ENCODE measurements at places on chromosomes 16 and 17.

DNA sequence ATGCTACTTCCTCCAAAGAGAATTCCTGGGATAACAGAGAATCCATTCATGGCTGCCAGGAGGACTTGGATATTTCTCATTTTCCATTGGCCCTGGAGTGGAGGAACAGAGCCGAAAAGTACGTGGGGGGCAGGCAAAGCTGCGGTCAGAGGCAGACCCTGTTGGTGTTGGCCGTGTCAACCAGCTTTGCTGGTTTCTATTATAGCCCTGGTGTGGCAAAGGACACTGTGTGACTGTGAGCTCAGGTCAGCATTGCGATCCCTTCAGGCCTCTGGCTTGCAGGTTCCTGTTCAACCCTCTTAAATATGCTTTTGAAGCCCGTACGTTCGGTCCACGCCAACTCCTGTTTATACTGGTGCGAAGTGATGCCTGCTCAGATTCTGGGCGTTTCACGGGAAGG is 596.2 kb downstream of the MAF start:
- no peak for ATAC-seq

DNA sequence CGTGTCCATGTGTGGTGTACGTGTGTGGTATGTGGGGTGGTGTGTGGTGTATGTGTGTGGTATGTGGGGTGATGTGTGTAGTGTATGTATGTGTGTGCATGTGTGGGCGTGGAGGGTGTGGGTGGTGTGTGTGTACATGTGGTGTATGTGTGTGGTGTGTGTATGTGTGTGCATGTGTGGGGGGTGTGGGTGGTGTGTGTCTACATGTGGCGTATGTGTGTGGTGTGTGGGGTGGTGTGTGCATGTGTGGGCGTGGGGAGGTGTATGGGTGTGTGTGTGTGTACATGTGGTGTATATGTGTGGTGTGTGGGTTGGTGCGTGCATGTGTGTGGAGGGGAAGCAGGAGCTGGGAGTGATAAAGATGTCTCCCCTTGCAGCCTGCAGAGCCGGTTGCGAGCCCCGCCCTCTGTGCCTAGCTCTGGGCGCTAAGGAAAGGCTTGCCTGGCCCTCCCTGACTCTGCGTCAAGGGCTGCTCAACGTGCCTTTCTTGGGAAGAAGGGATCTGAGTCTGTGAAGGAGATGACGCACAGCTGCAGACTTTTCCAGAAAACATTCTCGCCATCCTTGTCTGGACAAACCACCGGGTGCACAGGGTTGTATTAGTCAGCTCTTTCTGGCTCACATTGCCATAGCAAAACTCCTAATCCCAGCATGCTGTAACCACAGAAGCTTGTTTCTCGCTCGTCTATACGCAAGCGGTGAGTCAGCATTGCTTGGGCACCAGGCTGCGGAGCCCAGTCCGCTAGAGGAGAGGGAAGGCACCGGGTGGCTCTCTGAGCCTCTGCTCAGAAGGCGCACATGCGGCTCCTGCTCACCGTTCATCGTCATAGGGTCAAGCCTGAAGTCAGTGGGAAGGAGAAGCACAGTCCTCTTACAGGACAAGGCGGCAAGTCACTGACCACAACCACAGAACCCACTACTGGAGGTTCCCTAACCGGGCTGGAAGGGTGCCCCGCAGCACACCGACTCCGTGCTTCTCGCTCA is 2.0 kb upstream of the CD300H start:
- ATAC-seq = no peak

- ATAC-seq = no peak
These were observed 101.5 kb downstream of the SEC14L1 start for GRCh38 chr17:77242118-77242851.

DNA sequence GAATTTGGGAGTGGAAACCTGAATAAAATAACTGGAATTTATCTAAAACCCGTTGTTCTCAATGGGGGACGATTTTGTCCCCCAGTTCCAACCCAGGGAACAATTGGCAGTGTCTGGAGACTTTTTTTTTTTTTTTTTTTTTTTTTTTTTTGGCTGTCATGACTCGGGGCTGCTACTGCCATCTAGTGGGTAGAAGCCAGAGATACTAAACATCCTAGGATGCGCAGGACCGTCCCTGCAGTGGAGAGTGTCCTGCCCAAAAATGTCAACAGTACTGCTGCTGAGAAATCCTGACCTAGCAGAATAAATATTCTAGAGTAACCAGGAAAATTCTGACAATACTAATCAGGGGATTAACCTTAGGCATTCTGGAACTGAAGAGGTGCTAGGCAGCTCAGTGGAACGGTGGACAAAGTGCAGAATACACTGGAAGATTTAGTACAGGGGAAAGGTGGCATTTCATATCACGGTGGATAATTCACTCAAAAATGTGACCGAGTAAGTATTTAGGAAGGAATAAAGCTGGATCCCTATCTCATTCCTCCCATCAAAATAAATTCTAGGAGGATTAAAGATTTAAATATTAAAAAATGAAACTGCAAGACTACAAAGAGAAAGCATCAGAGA is 107.6 kb downstream of the SPECC1 start:
- ATAC-seq = peak; percentile 71

DNA sequence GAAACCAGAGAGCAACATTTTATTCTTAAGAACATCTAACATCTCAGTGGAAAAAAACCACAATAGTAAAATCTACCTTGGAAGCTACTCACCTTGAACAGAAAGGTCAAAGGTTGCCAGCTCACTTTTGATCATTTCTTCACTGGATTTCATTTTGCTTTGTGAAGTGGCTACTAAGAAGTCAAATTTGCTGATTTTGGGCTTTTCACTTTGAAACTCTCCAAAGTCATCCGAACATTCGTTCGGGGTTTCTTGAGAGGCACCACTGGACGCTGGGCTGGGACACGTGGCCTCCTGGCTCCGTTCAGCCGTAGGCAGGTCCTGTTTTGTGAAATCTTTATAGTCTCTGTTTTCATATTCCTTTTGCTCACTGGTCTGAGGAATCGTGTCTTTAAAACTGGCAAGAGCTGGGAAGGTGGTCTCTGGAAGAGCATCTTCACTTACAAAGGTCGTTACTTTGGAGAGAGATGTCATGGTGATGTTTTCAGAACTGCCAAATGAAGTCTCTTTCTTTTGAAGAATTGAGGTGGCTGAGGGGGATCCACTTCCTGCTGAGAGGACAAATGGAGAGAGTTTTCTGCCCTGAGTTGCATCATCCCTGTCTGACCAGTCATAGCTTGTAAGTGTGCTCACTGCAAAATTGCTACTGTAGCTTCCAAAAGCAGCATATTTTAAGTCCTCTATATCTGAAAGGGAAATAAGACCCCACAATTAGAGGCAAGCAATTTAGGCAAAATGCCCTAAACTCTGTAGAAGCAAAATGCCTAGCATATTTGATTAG is 52.4 kb downstream of the DUSP14 start:
- no peak for ATAC-seq

- ATAC-seq = peak; percentile 98
These were observed 9.2 kb downstream of the OR2C1 start for GRCh38 chr16:3364774-3365427.

- no peak for ATAC-seq
These were observed 2.5 kb downstream of the SSH2 start for GRCh38 chr17:29927546-29927945.

DNA sequence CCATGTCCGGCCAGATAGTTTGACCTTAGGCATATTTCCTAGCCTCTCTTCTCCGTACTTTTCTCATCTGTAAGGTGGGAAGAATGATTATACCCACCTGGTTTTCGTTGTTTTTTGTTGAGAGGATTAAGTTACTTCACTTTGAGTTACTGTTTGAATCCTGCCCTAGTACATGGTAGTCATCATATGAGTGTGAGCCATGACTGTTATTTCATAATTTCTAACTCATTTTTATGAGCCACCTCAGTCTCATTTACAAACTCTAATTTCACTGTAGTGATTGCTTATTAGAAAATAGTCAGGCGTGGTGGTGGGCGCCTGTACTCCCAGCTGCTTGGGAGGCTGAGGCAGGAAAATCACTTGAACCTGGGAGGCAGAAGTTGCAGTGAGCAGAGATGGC is 45.1 kb downstream of the YPEL2 start:
- ATAC-seq = no peak

- ATAC-seq = no peak
These were observed 26.5 kb downstream of the NKD1 start for GRCh38 chr16:50574745-50575136.

GRCh38 chr17:2899906-2900305 is 103.7 kb downstream of the RAP1GAP2 start:
- ATAC-seq = no peak

DNA sequence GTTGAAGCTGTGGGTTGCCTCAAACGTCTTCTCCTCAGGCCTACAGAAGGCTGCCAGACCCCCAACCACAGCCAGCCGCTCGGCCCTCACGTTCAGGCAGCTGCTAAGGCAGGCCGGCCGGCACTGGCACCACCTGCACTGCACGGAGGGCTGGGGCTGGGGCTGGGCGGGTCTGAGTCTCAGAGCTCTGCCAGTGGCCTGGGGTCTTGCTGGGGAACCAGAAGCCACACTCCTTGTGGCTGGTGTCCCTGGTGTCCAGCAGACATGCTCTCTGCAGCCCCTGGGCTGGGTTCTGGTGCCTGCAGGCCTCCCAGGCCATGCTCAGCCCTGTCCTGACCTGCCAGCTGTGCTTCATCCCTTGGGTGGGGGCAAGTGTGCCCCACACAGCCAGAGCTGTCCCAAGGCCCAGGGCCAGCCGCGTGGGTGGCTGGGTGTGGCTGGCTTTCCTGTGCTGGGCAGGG is 42.0 kb downstream of the BAHCC1 start:
- ATAC-seq = no peak

DNA sequence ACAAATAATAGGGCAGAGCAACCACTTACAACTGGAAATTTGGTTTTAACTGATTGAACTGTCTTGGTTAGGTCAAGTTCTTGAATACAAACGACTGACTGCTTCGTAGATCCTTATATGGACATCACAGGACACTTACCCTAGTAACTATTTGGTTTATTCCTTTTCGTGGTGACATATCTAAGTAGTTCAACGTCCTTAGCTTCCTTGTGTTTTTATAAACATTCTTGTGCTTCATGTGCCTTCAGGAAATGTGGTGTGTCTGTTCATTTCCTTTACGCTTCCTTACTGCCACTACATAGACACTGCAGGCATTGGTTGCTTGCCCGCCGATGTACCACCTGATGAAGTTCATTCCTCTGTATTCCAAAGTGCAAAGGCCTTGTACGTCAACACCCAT is 59.3 kb downstream of the USP10 start:
- ATAC-seq = no peak

GRCh38 chr16:78654929-78655328 is 555.5 kb downstream of the WWOX start:
- no peak for ATAC-seq

- no peak for ATAC-seq
These were observed 2.0 kb downstream of the HOXB9 start for GRCh38 chr17:48624118-48624517.

- peak; percentile 37 for ATAC-seq
These were observed 62.4 kb downstream of the NKD1 start for GRCh38 chr16:50610331-50611262.

GRCh38 chr17:44355642-44356099 is 8.0 kb downstream of the FAM171A2 start:
- ATAC-seq = no peak

GRCh38 chr17:33124871-33125551 is 133.4 kb downstream of the SPACA3 start:
- ATAC-seq = no peak

- ATAC-seq = no peak
These were observed 18.4 kb upstream of the CORO6 start for GRCh38 chr17:29640981-29641642.

DNA sequence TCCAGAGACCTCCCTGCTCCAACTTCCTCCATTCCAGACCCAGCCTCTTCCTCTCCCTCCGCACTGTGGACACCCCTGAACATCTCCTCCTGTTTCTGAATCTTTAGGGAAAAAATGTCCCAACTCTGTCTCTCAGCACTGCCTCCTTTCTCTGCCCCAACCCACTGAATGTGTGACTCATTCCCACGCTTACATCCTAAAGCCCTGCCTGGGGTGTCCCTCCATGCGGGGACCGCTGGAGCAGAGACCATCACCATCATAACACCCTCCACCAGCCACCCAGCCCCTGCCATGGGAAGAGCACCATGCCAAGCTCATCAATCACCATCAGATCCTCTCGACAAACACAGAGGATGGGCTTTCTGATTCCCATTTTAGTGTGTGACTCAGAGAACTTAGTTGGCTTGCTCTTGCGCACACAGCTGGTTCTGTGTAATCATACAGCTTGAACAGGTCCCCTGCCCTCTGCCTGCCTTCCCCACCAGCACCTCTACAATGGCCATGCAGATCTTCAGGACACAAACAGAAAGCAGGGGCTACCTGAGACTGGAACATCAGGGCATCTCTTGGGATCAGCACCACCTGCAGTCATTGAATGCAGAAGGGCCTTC is 10.7 kb downstream of the RPRML start:
- no peak for ATAC-seq
